ENCODE measurements at places on chromosomes 7 and 10.

DNA sequence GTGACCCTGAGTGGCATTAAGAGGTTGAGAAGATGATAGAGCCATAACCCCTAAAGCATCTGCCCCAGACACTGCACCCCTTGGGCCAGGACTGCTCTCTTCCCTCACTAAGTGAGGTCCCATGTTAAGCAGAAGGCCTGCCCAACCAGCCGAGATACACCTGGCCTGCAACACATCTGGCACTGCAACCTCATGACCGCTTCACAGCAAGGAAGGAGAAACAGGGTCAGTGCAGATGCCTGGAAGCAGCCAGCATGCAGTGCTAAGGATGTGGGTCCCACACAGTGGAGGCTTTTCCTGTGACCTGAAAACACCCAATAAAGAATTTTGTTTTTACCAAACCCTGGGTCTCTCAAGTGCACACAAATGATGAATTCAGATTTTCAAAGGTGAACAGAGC, 7.4 kb downstream of the NOD1 start:
- DNase-seq, result no peak

- DNase-seq, result no peak
Observed at GRCh38 chr7:81623251-81623855, 146.5 kb downstream of the HGF start.

DNA sequence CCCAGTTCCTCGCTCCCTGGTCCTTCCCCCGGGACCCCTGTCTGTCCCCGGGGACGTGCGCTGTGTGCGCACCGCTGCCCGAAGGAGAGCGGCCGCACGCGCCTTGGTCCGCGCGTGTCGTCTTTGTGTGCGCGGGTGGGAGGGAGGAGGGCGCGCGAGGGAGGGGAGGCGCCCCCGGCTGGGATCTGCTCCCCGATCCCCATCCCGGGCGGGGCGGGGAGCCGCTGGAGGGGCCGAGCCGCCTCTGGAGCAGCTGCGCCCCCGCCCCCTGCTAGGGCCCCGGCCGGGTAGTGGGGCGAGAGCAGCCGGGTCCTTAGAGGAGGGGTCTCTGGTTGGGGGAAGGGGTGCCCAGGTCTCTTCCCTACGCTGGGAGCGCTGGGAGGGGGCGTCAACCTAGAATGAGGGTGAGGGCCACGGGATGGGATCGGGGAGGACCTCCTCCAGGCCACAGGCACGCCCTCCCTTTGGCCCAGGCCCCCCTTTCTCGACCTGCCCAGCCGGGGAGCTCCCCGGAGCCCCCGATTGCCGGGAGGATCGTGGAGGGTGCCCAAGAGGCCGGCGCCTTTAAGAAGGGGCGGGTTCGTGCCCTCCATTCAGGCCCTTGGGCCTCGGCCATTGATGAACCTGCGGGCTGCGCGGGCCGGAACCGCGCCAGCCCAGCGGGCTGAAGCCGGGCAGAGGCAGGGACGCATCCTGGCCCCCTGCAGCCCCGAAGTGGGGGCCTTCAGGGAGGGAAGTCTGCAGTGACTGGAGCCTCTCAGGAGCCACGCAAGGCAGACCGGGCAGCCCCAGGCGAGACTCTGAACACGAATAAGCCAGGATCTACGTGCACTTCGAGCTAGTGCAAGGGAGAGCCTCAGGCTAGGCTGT, 678 bp downstream of the SH2B2 start:
- peak; percentile 9 for DNase-seq

DNA sequence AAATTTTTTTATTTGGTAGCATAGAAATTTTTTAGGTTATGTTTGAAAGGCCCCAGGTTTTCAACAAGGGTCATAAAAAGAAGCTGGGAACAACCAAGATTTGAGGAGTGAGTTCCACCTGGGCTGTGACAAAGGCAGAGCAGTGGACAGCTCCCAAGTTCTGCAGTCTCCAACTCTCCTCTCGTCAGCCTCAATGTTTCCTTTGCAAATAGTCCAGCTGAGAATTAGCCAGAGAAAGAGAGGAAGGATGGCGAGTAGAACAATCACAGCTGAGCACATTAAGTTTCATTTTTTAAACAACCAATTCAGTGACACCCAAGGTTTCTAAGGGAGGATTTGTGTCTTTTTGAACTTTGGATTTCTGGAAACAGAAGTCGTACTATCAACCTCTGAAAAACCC, 143.2 kb downstream of the NRCAM start:
- no peak for DNase-seq

DNA sequence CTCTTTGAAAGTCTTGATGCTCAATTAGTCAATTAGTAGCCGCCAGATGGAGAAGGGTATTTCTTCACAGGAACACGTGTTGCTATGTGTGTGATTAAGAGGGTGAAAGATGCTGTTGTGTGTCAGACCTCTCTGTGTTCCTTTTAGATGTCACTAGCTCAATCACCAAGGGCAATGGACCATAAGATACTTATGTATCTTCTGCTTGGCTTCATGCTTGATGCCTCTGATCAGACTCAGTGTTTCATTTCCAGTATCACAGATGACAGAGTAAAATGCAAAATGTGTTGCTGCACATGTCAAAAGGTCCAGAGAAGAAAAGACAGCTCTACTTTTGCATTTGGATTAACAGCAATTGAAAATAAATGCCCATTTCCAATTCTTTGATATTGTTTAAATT, 865.9 kb downstream of the CNTNAP2 start:
- no peak for DNase-seq

DNA sequence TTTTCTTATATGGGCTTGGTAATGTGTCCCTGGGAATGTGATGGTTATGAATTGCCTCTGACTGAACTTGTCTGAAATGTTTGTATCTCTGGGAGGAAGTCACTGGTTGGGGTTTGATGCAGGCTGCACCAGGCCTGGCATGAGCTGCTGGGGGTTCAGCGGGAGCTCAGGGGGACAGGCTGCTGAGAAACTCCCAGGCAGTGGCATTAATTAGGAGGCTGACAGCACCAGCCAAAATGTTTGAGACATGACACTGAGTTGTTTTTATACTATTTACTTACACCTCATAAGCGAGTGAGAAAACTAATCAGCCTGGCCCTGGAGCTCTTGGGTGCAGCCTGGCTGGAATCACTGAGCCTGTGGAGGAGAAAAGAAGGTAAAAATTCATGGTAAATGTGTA, 124.1 kb upstream of the SORCS3 start:
- no peak for DNase-seq

- DNase-seq, result no peak
Observed at GRCh38 chr10:62095181-62096122, 173.2 kb downstream of the RTKN2 start.

- no peak for DNase-seq
Observed at GRCh38 chr7:50584386-50584785, 19.2 kb upstream of the DDC start.

GRCh38 chr7:157401567-157402387, 65.0 kb downstream of the DNAJB6 start:
- DNase-seq, result no peak
